ENCODE measurements at places on chromosomes 7 and 10.

- no peak for DNase-seq
These were observed 88.1 kb downstream of the FAM53B start for GRCh38 chr10:124656113-124656490.

DNA sequence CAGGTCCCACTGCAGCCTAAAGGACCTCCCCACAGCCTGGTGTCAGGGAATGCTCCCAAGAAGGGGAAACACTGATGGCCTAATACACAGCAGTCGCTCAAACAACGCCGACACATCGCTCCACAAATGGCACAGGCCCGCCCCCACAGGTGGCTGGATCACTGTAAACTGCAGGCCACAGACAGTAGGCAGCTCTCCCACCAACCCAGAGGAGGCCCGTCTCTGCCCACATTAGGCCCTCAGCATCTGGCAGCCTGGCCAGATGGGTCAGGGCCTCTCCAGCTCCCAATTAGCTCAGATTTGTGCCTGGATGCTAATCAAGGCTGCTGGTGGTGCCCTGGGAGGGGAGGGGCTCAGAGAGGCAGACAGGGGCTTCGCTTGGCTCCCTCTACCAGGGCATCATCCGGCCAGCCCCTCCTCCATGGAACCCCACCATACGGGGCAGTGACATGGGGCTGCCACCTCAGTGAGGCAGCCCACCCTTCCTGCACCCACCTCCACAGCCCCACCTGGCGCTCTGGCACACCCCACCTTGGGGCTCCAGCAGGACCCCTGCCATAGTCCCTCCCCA, 42.7 kb downstream of the CAMK2B start:
- DNase-seq = no peak

- no peak for DNase-seq
These were observed 52.6 kb downstream of the PFKP start for GRCh38 chr10:3119796-3120459.

- DNase-seq = no peak
These were observed 68.9 kb upstream of the DNAAF5 start for GRCh38 chr7:657565-658119.

GRCh38 chr7:14504134-14504533, 398.4 kb downstream of the DGKB start:
- peak; percentile 47 for DNase-seq

- no peak for DNase-seq
These were observed 3.1 kb downstream of the VSIR start for GRCh38 chr10:71770255-71770654.

DNA sequence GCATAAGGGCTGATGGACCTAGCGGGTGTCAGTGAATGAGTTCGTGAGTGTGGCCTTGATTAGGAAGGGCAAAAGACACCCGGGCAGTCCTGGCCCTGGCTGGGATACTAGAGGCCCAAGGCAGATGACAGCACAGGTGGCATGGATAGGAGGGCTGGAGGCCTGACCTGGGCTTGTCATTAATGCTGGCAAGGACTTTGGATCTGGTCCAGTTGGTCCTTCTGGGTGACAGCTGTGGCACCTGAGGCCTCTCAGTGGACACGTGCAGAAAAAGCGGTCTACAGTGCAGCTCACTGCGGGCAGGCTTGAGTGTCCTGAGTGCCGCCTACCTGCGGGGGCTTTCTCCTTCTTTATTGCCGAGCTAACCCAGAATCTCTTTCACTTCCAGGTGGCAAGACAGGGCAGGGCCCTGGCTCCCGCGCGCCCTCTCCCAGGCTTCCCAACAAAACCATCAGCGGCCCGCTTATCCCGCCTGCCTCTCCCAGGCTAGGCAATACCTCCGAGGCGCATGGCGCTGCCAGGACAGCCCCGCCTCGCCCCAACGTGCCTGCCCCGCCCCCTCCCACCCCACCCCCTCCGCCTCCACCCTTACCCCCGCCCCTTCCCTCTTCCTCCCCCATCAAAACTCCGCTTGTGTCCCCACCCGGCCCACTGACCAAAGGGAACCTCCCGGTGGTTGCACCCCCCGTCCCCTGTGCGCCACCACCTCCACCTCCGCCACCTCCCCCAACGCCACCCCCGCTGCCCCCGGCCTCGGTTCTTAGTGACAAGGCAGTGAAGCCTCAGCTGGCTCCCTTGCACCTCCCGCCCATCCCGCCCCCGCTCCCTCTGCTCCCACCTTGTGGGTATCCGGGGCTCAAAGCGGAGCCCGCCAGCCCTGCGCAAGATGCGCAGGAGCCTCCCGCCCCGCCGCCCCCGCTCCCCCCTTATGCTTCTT, 77.4 kb downstream of the WIPF3 start:
- no peak for DNase-seq

All from NCI-H774 (cell line).